Fibroblast of gingiva (primary cell): ENCODE measurements at places on chromosomes 1 and 21.

DNA sequence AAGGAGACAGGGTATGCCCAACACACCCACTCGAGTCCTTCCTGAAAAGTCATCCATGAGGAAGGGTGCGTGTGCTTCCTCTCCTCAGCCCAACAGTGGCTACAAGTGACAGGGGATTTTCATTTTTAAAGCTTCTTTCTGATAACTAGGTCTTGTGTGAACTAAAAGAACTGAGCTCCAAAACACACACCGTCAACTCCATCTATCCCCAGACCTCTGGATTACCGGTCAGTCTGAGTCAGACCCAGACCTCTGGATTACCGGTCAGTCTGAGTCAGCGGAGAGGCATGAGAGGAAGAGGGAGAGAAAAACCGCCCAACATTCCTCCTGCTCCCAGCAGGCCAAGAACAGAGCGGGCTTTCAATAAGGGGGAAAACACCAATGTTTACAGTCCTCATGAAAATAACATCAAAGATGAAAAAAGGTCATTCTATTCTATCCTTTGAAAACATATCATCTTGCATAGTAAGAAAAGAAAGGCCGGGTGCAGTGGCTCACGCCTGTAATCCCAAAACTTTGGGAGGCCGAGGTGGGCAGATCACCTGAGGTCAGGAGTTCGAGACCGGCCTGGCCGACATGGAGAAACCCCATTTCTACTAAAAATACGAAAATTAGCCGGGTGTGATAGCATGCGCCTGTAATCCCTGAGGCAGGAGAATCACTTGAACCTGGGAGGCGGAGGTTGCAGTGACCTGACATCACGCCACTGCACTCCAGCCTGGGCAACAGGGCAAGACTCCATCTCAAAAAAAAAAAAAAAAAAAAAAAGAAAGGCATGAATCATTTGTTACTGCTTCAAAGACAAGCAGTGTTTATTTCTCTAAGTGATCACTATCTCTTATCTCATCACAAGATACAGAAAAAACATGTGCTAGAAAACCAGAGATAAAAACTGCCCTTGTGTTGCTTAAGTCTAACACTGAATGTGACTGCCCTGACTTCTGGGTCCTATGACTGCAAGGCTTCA lies 3.4 kb downstream of the PTTG1IP start:
- peak; percentile 79 for DNase-seq

DNA sequence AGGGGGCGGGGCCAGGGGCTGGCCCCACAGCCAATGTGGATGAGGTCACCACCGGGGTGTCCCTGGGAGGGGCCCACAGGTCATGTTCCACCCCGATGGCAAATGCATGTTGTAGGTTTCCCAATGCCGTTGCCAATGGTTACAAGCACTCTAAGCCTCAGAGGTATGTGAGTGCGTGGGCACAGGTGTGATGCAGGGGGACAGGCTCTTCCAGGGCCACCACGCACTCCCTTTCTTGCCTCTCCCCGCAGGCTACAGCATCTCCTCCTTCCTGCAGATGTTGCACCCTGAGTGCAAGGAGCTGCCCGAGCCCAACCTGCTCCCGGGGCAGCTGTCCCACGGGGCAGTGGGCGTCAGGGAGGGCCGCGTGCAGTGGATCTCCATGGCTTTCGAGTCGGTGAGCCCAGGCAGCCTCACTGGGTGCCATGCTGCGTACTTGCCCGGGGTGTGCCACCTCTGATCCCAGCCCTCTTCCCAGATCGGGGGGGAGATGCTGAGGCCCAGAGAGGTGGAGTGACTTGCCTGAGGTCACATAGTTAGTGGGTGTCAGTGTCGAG lies 52.4 kb downstream of the DISP3 start:
- DNase-seq = no peak

- no peak for DNase-seq
Measured at GRCh38 chr1:90133133-90133532, 138.2 kb downstream of the ZNF326 start.

DNA sequence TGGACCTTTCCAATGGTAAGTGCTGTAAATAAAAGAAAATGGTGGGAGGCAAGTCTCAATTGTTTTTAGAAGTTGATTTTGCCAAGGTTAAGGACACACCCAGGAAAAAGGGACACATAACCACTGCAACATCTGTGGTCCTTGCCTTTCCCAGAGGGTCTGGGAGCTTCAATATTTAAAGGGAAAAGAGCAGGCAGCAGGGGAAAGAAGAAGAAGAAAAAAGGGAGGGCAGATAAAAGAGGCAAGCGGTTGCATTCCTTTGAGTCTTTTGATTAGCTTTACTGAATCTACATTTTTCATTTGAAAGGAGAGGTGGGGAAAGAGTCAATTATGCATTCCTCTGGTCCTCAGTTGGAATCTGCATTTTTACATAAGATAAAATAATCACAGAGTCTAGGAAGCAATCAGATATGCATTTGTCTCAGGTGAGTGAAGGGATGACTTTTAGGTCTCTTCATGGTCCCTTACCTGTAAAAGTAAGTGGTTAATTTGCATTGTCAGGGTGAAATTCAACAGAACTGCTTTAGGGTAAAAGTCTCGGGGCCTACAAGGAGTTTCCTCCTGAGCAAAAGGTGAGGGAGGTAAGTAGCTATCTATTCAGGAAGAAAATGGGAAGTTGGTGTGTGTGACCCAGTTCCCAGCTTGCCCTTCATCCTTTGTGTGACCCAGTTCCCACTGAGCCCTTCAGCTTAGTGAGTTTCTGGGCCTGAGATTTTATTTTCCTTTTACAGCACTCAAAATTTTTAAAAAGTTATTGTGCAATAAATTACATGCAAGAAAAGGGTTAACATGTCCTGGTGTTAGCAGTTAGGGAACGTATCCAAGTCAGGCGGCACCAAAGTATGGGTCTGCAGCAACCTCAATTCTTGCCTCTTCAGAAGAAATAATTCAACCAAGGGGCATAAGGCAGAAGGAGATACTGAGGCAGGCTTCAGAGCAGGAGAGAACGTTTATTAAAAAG lies 8.6 kb upstream of the CNIH3 start:
- DNase-seq = no peak

GRCh38 chr1:84700070-84700469 lies 9.8 kb upstream of the SSX2IP start:
- DNase-seq = no peak

DNA sequence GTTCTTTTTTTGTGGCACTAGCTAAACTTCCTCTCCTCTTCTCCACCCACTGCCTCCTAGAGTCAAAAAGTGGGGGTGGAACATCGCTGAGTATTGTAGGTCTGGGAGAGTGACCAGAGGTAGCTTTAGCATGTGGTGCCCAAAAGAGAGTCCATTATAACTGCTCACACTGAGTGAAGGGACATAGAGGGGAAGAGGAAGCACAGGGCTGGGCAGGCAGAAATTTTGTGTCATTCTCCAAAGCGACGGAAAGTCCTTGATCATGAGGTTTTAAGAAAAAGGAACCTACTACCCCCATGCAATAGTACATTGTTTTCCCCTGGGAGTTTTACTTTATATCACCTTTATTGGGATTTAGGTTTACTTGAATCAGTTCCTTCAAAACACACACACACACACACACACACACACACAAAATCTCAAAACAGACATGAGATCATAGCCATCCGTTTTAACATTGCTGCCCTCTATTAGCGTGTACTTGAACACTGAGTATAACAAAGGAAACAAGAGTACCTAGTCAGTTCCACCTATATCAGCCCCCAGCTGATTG lies 4.1 kb downstream of the CD84 start:
- DNase-seq = no peak

GRCh38 chr1:217747156-217747769 lies 116.1 kb downstream of the SPATA17 start:
- peak; percentile 24 for DNase-seq

- DNase-seq = no peak
Measured at GRCh38 chr1:108540977-108541376, 18.9 kb upstream of the EEIG2 start.

DNA sequence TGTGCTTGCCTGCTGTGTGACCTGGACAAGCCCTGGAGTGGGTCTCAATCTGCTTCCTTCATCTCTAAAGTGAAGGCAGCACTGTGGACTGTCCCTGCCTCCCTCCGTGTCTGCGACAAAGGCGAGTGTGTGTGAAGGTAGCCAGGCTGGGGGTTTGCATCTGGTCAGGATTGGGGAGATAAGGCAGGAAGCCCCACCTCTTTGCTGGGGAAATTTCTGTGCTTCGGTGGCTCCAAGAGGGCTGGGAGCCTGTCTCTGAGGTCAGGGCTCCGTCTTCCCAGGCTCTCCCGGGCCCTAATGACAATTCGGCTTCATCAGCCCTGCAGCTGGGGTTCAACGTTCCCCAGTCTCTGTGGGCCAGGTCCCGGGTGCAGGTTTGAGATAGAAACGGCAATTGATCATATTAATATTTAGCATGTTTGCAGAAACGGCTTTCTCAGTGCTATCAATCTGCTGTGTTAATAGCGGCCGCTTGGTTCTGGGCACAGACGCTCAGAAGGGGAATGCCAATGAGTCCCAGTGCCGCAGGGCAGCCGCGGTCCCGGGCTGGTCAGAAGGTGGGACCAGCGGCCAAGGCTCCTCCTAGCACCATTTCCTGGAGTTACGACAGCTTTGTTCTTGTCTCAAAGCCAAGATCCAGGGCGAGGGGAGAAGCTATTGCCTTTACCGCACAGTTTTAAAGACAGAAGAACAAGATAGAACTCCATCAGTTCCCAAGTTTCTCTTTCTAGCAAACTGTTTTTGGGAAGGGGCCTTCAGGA lies 105.7 kb downstream of the PRDM16 start:
- DNase-seq = peak; percentile 66

DNA sequence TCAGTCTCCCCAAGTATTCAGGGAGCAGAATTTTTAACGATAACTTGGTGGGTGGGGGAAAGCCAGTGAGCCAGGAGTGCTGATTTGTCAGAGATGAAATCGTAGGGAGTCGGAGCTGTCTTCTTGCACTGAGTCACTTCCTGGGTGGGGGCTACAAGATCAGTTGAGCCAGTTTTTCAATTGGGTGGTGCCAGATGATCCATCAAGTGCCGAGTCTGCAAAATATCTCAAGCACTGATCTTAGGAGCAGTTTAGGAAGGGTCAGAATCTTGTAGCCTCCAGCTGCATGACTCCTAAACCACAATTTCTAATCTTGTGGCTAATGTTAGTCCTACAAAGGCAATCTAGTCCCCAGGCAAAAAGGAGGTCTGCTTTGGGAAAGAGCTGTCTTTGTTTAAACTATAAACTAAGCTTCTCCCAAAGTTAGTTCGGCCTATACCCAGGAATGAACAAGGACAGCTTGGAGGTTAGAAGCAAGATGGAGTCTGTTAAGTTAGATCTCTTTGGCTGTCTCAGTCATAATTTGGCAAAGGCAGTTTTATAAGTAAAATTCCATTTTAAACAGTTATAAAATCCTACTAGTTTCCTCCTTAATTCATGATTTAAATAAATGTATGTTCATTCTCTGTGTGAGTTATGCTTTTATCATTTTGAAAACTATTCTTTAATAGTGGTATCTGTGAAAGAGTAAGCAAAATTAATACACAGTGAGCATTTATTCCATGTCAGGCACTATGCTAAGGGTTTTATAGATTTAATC lies 51.7 kb downstream of the SLC16A1 start:
- DNase-seq = peak; percentile 13

- DNase-seq = no peak
Measured at GRCh38 chr1:197980457-197980856, 63.3 kb downstream of the LHX9 start.

GRCh38 chr21:46622226-46622625 lies 13.2 kb upstream of the PRMT2 start:
- no peak for DNase-seq

DNA sequence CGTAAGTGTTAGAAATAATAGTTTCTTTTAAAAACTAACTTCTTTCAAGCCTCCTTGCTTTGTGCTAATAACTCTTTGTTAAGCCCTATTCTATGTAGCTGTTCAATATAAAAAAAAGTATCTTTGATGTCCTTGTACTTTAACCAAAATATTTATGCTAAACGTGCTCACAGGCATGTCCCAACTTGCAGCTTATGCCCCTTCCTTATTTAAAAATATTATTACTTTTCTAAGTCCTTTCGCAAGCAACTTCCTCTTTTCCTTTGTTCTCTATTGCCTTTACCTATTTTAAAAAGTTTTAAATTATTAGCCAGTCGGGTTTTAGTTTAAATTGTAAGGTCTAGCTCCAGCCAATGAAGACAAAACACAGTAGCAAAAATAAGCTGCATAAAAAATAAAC lies 43.4 kb upstream of the NBPF3 start:
- DNase-seq = no peak

DNA sequence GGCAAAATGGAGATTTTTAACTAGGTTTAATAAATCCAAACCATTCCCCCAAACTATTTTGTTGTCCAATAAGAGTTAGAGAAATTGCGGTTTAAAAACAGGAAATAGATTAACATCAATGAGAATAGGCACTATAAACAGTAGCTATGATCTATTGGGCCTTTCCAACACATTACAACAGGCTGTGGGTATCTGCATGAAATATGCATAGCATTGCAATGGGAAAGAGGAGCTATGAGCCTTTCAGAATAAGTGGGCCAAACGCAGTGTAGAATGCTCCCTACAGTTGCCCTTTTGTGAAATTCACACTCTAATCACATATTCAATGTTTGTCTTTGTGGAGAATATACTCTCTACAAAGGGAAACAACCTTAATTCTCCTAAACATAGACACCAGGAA lies 305.5 kb upstream of the PRMT6 start:
- DNase-seq = no peak

- DNase-seq = no peak
Measured at GRCh38 chr1:110466646-110467280, 15.8 kb downstream of the PROK1 start.

DNA sequence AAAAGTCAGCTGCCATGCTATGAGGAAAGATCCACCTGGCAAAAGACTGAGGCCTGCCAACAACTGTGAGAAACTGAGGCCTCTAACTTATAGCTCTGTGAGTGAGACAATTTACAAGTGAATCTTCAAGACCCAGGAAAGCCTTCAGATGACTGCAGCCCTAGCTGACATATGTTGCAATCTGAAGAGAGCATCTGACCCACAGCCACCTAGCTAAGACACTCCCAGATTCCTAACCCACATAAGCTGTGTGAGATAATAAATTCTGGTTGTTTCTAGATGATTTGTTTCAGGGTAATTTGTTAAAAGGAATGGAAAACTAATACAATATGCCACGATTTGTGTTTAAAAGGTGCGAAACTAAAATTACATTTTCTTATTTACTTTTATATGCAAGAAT lies 55.1 kb downstream of the HFM1 start:
- no peak for DNase-seq

GRCh38 chr21:42096566-42096965 lies 25.4 kb downstream of the UMODL1 start:
- no peak for DNase-seq

GRCh38 chr1:69230208-69230607 lies 337.5 kb upstream of the LRRC7 start:
- no peak for DNase-seq

- no peak for DNase-seq
Measured at GRCh38 chr1:60234776-60235175, 161.2 kb upstream of the C1orf87 start.

- DNase-seq = no peak
Measured at GRCh38 chr1:41950820-41951219, 32.1 kb upstream of the HIVEP3 start.

- DNase-seq = no peak
Measured at GRCh38 chr1:31387612-31388011, 14.7 kb upstream of the FABP3 start.
